NCI-H1436 (cell line): ENCODE measurements at places on chromosomes 16 and 17.
A peak's percentile ranks its signal among the peaks of the same experiment; 100 is the strongest.

DNA sequence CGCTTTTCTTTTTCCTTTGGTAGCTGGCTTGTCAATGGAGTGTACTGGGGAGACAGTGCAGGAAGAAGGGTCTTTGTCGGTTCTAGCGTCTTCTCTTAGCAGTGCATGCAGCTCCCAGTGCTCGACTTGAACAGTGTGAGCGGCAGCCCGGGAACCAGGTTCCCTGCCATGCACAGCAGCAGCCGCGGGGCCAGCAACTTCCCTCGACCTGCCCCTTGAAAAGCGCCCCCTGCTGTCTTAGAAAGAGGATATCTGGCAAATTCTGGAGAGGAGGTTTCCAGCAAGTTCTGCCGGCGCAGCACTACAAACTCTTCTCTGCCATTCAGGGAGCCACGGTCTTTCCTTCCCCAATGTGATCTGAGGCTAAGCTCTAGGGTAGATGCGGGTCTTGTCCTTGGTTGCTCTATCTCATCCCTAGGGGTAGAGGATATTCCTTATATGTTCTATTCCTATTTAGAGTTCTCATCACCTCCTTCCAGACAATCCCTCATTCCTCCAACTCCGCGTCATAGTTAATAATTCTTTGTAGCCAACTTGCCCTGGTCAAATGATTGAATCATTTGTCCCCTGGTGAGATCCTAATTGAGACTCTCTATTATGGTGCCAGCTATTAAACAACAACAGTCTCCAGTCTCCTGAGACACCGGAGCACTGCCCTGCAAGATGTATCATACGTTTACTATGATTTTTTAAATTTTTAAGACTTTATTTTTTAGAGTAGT lies 451.3 kb downstream of the PMP22 start:
- DNase-seq = no peak

DNA sequence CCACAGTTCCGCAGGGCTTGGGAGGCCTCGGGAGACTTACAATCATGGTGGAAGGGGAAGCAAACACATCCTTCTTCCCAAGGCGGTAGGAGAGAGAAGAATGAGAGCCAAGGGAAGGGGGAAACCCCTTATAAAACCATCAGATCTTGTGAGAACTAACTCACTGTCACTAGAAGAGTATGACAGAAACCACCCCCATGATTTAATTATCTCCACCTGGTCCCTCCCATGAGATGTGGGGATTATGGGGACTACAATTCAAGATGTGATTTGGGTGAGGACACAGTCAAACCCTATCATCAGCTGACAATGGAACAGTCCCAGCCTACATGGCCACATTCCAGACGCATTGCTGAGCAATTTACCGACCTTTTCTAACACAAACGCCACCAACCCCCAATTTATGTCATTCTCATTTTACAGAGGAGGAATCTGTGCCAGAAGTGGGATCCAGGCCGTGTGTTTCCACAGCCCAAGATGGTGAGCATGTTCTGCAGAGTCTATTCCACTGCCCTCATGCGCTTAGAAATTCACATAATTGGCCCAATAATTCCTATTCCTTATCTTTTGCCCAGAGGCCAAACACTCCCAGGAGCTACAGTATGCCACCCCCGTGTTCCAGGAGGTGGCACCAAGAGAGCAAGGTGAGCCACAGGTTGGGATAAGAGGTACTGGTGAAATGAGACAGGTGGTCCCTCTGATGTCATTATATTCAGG lies 17.3 kb downstream of the MILR1 start:
- DNase-seq = no peak

GRCh38 chr17:31869031-31869430 lies 10.0 kb upstream of the COPRS start:
- DNase-seq = no peak

GRCh38 chr16:85353839-85354685 lies 241.8 kb upstream of the CIBAR2 start:
- no peak for DNase-seq

- no peak for DNase-seq
Observed at GRCh38 chr16:4376893-4377572, 5.4 kb downstream of the VASN start.

DNA sequence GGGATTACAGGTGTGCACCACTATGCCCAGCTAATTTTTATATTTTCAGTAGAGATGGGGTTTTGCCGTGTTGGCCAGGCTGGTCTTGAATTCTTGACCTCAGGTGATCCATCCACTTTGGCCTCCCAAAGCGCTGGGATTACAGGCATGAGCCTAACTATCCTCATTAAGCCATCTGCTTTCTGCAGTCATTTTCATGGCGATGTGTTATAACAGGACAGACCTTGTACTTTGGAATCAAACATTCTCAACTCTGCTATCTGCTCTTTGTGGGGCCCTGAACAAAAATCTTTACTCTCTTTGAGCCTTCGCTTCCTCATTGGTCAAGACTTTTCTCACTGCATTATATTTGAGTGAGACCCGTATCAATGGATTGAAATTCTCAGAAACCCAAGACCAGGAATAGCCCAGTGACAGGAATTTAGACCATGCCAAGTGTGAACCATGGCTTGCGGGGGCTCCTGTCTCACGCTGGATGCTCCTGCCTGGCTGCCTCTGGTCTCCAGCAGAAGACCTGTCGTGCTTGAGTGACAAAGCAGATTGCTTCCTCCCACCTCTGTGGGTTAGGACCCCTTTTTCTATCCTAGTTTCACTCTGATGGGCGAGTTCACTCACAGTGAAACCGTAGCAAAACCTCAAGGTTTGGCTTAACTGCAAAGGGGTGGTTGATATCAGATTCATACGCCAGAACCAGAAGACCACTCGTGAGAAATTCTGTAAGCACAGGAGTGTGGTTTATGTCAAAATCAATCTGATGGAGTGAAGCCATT lies 519.1 kb downstream of the MAF start:
- no peak for DNase-seq

DNA sequence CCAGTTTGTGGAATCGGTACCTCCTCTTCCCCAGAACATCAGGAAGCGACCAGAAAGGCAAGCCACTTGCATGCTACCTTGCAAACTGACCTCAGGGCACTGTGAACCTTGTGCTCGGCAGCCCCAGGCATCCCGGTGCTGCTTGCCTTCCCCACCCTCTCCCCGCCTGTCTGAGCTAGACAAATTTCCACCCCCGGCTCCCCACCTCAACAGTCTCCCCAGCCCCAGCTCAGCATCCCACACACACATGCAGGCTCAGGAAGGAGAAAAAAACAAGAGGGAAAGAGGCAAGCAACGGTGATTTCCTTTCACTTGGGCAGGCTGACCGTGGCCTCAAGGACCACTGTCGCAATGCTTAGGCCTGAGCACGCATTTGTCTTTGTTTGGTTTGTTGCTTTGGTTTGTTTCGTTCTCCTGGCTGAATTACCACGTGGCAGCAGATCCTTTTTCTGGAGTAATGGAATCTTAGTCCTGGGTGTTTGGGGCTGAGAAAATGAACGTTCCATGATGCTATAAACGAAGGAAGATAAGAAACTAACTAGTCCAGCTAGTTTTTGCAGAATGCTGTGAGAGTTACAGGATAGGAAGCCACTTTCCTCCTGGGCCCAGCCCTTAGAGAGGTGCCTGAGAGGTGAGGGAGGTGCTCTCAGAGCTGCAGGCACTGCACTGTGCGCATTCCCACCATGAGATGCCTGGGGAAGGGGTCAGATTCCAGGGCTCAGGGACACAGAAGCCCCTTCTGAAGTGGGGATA lies 27.9 kb downstream of the SDK2 start:
- no peak for DNase-seq

DNA sequence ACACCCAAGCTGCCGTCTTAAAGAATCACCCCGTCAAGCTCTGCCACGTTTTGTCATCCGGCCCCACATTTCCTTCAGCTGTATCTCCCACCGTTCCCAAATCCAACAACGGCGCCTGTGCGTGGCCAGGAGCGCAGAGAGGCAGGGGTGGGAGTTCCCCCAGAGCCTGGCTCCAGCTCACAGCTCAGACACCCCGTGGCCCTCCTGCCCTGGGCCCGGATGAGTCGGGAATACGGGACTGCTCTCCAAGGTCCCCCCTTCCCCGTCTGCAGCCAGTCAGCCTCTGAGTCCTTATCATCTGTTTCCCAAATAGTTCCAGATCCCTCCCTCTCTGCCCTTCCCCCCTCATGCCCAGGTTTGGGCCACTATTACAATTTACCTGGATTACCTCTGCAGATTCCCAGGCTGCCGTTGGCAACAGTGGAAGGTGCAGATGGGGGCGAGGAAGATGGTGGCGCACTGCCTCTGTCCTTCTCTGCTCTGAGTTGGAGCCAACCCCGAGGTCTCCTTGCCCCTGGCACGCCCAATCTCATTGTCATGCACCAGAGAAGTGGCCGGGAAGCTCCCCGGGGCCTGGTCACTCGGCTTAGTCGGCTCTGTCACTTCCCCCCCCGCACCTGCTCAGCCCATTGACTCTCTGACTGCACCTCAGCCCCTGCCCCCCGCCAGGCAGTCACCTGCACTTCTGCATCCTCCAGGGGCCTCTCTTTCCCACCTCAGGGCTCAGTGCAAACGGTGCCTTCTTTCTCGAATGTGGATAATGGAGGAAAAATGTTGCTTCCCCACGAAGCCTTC lies 18.3 kb upstream of the RPTOR start:
- no peak for DNase-seq

- peak; percentile 74 for DNase-seq
Observed at GRCh38 chr17:5078106-5079028, at the start of gene ZFP3. TSS of gene ZFP3 (plus strand) at chr17:5078467. CDS start at chr17:5091505, 13,038 bp downstream.

GRCh38 chr17:45052052-45052772 lies 780 bp upstream of the DCAKD start:
- peak; percentile 72 for DNase-seq

GRCh38 chr16:4404247-4404966 lies 12.0 kb downstream of the CORO7 start:
- peak; percentile 9 for DNase-seq

DNA sequence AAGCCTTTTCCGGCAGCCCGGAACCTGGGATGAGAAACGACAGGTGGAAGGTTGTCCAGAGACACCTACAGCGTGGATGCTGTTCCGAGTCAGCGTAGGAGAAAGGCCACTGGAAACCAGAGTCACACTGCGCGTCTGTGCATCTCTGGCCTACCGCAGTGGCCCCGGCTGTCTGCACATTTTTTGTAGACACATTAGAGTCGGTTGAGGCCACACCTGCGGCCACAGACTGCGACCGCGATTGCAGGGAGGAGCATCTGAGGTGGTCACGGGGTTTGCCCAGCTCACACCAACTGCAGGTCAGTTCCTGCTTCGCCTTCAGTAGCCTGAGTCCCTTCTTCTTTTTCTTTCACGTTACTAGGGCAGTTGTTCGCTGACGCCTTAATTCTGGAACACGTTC lies 52.4 kb downstream of the WDR45B start:
- DNase-seq = no peak

GRCh38 chr16:8374586-8375231 lies 215.6 kb downstream of the TMEM114 start:
- no peak for DNase-seq

DNA sequence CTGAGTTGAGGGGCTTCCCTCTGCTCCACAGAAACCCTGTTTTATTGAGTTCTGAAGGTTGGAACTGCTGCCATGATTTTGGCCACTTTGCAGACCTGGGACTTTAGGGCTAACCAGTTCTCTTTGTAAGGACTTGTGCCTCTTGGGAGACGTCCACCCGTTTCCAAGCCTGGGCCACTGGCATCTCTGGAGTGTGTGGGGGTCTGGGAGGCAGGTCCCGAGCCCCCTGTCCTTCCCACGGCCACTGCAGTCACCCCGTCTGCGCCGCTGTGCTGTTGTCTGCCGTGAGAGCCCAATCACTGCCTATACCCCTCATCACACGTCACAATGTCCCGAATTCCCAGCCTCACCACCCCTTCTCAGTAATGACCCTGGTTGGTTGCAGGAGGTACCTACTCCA lies 26.0 kb downstream of the STH start:
- no peak for DNase-seq

- no peak for DNase-seq
Observed at GRCh38 chr17:76751416-76751993, 13.6 kb downstream of the MFSD11 start.

- peak; percentile 74 for DNase-seq
Observed at GRCh38 chr17:76385892-76386786, 1.7 kb downstream of the SPHK1 start.

- DNase-seq = no peak
Observed at GRCh38 chr16:82034981-82035612, at the start of gene HSD17B2. TSS of gene HSD17B2 (plus strand) at chr16:82035253. CDS start at chr16:82035425, 172 bp downstream.

GRCh38 chr17:55527540-55528118 lies 16.4 kb upstream of the SMIM36 start:
- DNase-seq = no peak

- DNase-seq = no peak
Observed at GRCh38 chr16:56617212-56618085, 8.1 kb upstream of the MT1E start.

DNA sequence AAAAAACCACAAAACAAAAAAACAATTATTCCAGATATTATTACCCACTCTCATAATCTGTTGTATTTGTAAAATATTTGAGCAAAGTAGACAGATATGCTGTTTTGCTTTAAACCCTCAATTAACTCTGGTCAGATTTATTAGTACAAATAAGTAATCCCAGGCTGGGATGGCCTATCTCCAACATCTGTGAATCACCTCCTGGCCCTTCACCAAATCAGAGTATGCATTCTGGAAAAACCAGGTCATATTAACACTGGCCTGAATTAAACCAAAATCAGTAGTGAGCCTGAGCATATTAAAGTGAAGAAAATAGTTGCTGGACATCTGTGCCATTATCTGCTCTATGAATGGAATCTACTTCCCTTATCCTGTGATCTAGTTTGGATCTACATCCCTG lies 41.0 kb downstream of the STAT3 start:
- no peak for DNase-seq

- no peak for DNase-seq
Observed at GRCh38 chr17:18950346-18950745, 1.6 kb upstream of the SLC5A10 start.

DNA sequence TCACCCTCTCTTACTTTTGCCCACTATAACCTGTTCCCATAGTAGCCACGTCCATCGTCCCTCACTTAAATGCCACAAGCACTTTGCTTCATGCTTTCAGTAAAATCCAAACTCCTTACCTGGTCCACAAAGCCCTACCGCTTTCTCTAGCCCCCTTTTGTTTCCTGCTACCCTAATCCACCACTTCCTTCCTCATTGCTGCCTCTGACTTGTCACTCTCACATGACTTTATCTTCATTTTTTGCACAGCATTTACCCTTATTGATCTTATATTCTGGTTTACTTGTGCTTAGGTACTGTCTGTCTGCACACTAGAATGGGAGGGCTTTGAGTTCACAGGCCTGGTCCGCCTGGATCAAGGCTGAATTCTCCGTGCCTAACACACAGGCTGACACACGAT lies 340.0 kb downstream of the XYLT1 start:
- DNase-seq = no peak
